ENCODE measurements at places on chromosomes 11 and 22.

DNA sequence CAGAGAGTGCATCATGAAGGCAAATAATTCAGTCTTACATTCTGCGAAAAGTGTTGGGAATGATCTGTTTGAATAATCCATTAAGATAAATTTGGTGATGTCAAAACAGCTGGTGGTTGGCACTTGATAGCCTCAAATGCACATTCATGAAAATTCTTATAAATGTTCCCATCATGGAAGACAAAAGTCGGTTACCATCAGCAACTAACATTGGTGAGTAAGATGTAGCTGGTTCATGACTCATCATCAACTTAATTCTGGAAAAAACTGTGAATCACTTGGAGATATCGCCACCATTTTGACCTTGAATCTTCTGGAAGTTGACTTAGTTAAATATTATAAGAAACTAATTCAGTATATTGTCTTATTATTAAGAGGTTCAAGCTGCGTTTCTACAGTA is 11.2 kb downstream of the CRYBB1 start:
- DNase-seq = no peak

GRCh38 chr11:128809128-128809527 is 58.0 kb downstream of the KCNJ1 start:
- DNase-seq = no peak

DNA sequence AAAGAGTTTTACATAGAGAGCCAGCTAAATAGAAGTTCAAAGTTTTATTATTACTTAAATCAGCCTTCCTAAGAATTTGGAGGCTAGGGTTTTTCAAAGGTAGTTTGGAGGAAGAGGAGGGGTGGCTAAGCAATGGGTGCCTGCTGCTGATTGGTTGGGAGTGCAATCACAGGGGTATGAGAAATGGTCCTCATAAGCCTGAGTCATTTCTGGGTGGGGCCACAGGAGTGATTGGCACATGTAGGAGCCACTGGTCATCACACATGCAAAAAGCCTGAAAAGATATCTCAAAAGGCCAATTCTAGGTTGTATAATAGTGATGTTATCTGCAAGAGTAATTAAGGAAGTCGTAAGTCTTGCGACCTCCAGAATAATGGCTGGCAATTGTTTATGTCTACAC is 12.9 kb downstream of the OR51L1 start:
- DNase-seq = no peak

DNA sequence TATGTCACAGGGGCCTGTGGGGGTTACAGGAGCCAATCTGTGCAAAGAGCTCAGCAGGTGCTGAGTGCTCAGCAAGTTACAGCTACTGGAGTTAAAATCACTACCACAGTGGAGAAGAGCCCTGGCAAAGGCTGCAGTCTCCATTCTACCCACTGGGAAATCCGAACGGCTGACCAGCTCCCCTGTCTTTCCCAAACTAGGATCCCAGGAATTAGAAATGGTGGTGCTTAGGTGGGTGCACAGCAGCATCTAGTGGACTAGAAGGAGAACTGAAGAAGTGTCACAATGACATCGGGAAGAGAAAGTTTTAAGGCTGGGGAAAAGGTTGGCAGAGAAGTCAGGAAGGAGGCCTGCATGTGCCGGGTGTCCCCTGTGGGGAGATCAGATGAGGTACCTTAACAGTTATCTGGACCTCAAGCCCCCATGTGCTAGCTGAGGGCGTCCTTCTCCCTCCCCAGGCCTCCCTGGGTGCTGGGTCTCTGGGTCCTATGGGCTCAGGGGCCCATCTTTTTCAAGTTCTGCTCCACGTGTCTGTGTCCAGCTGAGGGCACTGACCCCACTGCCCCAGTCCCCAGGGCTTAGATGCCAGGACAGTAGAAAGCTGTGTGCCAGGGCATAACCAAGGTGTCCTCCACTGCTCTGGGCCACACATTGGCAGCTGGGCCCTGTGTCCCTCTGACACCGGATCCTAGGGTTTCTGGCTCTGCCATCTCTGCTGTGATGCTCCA is 1.9 kb downstream of the PIWIL3 start:
- peak; percentile 85 for DNase-seq

GRCh38 chr11:103731670-103732069 is 304.8 kb upstream of the DDI1 start:
- DNase-seq = no peak

DNA sequence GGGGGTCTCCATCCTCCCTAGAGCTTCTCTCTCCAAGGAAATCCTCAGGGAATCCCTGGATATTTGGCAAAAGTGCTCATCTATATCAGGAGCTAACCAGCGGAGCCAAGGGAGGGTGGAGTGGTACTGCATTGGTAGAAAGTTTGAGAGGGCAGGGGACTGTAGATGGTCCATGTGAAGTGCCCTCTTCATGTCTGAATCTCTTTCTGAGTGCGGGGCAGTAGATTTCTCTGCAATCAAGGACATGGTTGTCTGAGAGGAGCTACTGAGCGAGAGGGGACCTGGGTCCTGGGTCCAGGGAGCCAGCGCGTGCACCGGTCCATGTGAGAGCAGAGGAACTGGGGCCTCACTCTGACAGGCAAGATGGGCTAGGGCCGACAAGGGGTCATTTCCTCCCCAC is 701 bp downstream of the DIXDC1 start:
- DNase-seq = no peak

DNA sequence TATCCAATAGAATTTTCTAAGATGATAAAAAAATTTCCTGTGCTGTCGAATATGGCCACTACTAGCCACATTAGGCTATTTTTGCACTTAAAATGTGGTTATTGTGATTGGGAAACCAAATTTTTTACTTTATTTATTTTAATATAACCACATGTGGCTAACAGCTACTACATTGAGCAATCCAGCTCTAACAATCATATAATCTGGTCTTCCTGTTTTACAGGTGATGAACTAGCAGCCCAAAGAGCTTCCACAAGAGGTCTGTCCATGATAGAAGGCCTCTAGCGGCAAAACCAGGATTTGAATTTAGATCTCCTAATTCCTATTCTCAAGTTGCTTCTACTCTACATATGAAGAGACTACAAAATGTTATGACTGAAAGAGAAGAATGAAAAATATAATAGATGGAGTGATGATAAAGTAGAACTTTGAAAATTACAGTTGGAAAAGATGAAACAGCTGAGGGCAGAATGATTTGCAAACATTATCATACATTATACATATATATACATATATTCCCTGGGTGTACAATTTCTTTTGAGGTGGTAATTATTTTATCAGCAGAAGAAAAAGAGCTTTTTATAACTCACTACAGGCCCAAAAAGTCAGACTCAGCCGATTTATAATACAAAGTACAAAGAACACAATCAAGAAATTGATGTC is 363.5 kb upstream of the PITPNB start:
- no peak for DNase-seq

DNA sequence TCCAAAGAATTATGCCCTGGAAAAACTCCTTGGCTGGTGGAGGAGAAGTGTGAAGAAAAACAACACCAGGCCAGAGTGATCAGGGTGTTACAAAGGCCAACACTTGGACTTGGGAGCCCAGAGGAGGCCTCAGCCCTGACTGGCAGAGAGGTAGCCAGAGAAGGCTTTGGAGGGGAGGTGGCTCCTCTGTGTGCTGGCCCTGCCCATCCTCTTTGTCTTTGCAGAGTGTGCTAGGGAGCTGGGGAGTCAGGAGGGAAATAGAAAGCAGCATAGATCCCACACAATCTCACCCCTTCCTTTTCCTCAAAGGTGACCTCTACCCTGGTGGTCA is 12.0 kb upstream of the P2RY6 start:
- no peak for DNase-seq

DNA sequence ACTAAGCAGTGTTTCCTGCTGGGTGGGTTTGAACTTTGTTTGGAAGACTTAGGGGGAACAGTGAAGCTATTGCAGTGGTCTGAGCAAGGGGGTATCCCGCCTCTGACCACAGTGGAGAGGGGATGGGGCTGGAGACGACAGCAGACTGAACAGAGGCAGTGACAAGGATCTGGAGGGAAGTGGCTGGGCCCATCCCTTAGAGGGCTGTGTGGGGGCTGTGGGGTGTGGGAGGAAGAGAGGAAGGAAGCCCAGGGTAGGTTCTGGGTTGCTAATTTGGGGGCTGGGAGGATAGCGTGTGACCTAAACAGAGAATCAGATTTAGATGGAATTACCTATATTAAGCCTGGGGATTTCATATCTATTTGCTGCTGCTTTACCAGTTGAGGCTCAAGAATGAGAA is 70.7 kb downstream of the BMAL1 start:
- no peak for DNase-seq

GRCh38 chr11:25988178-25988577 is 343.8 kb upstream of the ANO3 start:
- DNase-seq = no peak

GRCh38 chr11:126628790-126629621 is 273.5 kb downstream of the ST3GAL4 start:
- DNase-seq = no peak

All from ELF-1 (cell line).